ENCODE measurements at places on chromosomes 5 and 9.

GRCh38 chr5:178074266-178074952 is 38.9 kb upstream of the N4BP3 start:
- DNase-seq, result no peak

DNA sequence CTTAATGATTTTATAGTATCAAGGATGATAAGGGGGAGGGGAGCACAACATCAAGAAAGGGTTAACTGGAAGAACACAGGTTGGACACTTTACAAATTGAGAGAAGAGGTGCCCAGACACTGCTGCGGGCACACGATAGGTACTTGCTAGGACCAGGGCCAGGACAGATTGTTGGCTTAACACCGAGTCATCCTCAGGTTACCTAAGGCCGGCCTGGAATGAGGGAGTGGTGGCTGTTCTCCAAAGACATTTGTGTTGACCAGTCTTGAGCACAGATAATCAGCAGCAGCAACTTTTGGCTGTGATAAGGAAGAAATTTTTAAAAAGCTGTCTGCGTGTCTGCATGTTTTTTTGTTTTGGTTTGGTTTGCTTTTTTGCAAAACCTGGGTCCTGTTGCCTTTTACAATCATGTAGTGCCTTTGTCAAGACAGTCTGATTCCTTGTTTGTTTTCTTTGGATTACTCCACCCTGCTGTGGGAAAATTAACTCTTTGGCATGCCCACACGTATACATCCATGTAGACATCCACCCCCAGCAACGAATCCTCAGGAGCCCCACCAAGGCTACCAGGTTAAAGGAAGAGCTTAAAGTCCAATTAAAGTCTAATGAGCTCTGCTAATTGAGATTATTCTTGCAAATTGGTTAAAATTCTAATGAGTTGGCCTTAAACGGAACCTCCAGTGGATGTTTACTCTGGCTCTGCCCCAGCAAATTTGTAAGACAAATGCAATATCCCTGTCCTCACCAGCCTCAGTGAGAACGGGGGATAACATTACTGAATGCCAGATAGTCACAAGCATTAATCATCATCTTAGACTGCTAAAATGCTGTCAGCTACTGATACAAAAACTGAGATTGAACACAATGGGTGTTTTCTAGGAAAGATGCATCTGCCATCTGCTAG is 382.3 kb downstream of the ACTL7B start:
- DNase-seq, result no peak

DNA sequence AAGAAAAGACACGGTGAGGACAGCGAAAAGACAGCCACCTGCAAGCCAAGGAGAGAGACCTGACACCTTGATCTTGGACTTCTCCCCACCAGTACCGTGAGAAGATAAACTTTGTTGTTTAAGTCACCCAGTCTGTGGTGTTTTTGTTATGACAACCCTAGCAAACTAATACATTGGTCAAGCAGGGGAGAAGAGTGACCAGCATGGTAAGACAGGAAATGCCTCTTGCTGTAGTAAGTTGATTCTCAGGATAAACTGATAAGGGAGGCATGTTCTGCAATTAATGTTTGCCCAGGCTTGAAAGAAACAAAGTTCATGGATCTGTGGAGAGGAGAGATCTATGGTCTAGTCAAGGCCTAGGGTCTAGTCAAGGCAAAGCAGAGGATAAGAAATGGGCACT is 801.2 kb downstream of the MAT2B start:
- no peak for DNase-seq

- no peak for DNase-seq
Measured at GRCh38 chr5:132327252-132327955, 33.2 kb downstream of the SLC22A4 start.

Data from stimulated activated CD4-positive, alpha-beta T cell treated with anti-CD3 and anti-CD28 coated beads, Interleukin-12 subunit alpha, Interleukin-12 subunit beta, amount 100 ng/mL, for 48 hours (primary cell).